Stimulated activated CD4-positive, alpha-beta T cell treated with anti-CD3 and anti-CD28 coated beads, Interleukin-15, amount 100 ng/mL, for 24 hours (primary cell): ENCODE measurements at places on chromosomes 1 and 21.

DNA sequence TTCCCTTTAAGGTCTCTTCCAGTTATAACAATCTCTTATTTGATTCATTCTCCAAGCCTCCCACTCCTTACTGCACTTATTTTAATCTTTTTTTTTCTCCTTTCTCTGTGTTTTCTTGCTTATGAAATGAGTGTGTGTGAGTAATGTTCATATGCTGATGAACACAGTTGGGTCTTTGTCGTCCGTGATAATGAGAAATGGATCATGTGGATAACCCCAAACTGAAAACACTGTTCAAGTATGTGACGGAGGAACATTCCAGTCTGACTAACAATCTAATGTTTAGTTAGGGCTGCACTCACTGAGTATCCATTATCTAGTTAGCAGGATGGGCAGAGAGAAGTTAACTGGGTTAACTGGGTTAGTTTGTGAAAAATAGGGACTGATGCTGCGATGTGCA, 253.1 kb upstream of the DUSP10 start:
- no peak for DNase-seq

DNA sequence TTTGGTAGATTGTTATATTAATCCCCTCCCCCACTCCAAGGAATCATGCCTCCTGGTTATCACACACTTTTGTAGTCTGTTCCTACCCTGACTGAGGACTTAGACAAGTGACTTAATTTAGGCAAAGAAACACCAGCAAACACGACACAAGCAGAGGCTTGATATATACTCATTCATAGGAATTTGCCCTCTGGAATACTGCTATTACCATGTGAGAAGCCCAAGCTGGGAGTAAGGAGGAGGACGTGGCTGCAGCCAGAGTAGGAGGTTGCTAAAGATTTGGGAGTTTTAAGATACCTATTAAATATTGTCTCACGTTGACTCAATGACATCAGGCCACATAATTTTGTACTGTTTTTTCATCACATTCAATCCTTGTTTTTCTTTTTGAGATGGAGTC, 100.2 kb downstream of the LRRC53 start:
- DNase-seq = no peak

DNA sequence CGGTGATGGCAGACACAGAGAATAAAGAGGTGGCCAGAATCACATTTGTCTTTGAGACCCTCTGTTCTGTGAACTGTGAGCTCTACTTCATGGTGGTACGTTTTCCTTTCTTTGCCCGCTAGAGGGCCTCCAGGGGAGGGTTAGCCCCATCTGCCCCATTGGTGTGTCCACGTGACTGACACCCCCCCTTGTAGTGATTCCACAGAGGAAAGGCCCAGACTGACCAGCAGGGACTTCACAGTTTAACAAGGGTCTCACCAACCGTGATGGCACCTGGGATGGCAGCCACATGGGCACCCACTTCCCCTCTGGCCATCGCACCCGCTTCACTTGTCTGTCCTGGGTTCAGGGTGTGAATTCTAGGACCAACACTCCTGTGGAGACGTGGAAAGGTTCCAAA, 22.3 kb upstream of the SARS1 start:
- no peak for DNase-seq

GRCh38 chr1:156740237-156740740, 599 bp downstream of the MRPL24 start:
- DNase-seq = no peak

GRCh38 chr1:9573723-9574122, 15.0 kb upstream of the TMEM201 start:
- no peak for DNase-seq

DNA sequence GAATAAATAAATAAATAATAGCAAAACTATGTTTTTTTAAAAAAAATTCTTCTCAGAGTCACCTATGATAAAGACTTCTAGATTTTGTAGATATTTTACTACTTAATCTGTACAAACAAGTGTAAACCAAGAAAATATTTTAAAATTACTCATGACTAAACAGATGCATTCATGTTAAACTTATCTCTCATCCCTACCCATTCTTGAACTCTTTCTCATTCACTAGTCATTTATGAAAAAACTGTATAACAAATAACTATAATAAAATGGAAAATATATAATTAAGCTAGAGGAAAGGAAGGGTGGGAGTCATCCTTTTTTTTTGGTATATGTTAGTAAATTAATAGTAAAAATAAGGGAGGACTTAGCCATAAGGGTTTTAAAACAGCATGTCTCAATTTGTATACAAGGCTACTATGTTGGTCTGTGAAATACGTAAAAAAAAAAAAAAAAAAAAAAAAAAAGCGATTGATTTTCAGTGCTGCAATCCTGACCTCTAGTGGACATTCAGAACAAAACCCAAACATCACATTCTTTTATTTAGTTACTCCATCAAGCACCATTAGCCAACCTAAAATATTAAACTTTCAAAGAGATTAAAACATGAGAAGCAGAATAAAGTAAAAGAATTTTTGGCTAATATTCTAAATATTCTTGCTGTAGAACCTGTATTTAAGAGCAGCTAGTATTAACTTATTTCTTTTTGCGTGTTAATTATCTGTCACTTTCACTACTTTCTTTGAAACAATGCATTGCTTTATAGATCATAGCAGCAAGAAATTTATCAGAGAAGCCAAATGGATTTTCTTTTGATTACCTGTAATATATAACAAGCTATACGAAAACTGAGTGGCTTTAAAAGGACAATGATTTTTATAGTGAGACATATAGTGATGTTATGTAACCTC, 255.8 kb upstream of the CACYBP start:
- no peak for DNase-seq

DNA sequence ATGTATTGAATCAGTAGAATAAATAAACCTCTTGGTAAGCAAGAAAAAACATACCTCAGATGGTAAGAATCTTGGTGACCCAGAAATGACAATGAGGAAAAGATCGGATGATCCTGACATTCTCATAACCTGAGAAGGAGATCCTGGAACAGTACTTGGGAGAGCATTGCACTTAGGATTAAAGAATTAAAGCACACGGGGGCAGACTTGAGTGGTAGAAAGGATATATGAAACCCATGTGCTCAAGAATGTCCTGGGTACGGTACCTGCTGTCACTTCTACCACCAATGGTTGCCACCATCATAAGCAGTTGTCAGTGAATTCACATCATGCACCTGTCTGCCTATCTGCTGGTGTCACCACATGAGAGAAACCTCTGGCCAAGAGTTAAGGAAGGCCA, 108.9 kb upstream of the GJB5 start:
- DNase-seq = no peak

DNA sequence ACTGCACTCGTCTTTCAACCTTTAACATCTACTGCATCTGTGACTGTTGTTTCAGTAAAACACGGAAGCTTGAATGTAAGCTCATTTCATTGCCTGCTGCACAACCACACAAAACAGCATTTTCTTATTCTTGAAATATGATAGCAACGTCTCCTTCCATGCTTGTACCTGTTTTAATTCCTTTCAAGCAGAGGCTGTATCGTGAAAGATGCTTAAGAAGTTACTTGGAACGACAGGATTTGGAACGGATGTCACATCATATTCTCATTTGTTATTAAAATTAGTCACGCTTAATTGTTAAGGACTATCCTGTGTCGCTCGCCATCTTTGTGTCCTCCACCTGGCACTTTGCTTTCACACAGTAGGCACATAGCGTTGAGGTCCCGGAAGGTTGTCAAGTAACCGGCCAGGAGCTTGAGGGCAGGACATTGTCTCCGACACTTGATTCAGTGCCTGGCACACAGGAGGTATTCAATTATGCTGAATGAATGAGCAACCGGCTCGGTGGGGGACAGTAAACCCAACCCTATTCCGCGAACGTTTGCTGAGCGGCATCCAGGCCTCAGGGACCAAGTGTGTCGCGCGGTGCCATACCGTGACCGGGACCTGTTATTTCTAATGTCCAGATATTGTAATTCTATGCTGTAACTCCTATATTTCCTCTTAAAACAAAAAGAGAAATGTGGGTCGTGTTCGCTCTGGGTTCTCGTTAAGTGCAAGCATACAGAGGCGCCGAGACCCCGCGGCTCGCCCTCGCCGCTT, 499 bp upstream of the SH3GLB1 start:
- DNase-seq = no peak

GRCh38 chr1:200337831-200338230, 72.0 kb downstream of the ZNF281 start:
- DNase-seq = no peak

DNA sequence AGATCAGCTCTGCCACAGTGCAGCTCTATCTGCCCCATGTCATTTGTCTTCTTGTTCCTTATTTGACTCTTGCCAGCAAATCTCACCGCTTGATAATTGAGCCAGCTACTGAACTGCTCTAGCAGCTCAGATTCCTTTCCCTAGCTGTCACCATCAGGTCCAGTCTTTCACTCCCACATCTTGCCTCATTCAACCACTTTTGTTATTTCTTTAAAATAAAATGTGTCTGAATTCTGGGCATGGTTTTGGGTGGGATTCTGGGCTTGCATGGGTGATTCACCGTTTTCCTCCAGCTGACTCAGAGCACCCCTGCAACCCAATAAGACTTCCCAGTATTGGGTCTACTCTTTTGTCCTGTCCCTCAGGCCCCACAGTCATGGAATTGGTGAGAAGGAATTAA, 215.7 kb downstream of the DSCAM start:
- DNase-seq = no peak

GRCh38 chr21:31889460-31889859, 16.6 kb downstream of the HUNK start:
- no peak for DNase-seq

DNA sequence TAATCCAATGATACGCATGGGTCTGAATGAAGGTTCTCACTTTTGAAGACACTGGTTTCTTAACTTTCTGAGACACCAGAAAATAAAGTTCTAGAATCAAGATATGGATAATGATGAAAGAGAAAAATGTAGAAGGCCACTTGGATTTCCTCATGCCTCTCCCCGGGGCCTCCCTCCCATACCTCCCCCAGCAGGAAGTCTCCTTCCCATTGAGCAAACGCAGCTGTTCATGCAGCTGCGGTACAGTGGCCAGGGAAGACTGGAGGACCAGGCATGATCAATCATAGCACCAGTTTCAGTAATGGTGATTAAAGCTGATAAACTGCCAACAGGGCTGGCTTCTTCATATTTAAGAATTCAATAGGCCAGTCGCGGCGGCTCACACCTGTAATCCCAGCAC, 10.9 kb upstream of the UBR4 start:
- no peak for DNase-seq

DNA sequence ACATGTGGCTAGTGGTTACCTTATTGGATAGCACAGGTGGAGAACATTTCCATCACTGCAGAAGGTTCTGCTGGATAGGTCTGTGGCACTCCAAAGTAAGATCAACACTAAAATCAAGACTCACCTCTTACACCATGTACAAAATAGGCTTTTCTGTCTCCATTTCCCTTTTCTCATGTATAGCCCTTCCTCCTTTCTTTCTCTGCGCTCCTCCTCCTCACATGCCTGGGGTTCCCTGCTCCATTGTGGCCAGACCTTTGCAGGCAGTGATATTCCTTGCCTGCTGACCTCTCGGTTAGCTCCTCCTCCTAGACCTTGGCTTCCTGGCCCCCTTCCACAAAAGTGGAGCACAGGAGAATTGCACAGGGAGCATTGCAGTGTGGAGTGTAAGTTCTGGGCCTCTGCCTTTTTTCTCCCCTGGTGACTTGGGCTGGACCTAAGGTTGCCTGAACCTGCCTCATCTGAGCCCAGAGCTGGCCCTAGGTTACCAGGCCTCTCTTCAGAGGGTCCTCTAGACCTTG, 33.2 kb upstream of the RBM15 start:
- DNase-seq = no peak

- DNase-seq = no peak
Observed at GRCh38 chr1:177023726-177024125, 140.8 kb downstream of the ASTN1 start.

GRCh38 chr1:81433676-81434075, 367.1 kb upstream of the ADGRL2 start:
- DNase-seq = no peak

DNA sequence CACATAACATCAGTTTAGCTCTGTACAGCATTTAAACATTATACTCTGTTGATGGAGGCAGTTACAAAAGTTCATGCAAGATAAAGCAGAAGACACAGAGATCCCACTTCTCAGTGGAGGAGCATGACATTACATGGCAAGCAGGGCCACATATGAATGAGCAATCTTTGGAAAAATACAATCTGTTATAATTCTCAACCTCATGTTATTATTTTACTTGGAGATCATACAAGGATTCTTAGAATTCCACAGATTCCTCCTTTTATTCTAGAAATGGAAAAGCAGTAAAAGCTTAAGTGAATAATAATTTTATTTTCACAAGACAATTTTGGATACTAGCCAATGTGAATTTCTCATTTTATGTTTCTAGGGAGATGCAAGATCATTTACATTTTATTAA, 66.6 kb downstream of the IFI44 start:
- no peak for DNase-seq

GRCh38 chr1:239816081-239816782, 275.5 kb upstream of the FMN2 start:
- DNase-seq = no peak
